ENCODE measurements at places on chromosomes 16 and 17.
A peak's percentile ranks its signal among the peaks of the same experiment; 100 is the strongest.

- no peak for DNase-seq
Measured at GRCh38 chr17:3813171-3813570, 12.2 kb upstream of the ITGAE start.

DNA sequence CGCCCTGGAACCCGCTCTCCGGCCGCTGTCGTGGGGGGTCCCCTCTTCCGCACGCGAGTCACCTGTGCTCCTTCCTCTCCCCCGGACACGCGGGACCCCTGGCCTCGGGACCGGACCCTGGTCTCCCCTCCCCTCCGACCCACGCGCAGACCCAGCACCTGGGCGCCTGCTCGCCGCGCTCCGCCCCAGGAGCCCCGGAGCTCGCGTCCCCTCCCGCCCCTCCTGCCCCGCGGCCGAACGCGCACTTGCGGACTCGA lies 762 bp downstream of the RAB40B start:
- DNase-seq = no peak

GRCh38 chr16:56708525-56709442 lies 21.1 kb upstream of the NUP93 start:
- DNase-seq = no peak

- no peak for DNase-seq
Measured at GRCh38 chr16:67147437-67148140, 3.2 kb downstream of the B3GNT9 start.

DNA sequence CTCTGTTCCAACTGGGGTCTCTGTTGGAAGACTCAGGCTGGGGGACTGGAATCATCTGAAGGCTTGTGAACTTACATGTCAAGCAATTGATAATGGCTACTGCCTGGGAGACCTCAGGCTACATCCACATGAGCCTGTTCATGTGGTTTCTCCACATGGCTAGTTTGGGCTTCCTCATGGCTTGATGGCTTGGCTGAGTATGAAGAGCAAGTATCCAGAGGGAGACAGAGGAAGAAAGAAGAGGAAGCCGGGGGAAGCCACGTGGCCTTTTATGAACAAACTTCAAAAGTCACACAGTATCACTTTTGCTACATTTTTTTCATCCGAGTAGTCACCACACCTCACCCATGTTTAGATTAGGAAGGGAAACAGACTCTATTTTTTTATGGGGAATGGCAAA lies 158.9 kb downstream of the TRIM37 start:
- no peak for DNase-seq

GRCh38 chr17:80846932-80847331 lies 144.7 kb upstream of the CHMP6 start:
- no peak for DNase-seq

- no peak for DNase-seq
Measured at GRCh38 chr17:69122065-69122464, 19.6 kb downstream of the ABCA6 start.

DNA sequence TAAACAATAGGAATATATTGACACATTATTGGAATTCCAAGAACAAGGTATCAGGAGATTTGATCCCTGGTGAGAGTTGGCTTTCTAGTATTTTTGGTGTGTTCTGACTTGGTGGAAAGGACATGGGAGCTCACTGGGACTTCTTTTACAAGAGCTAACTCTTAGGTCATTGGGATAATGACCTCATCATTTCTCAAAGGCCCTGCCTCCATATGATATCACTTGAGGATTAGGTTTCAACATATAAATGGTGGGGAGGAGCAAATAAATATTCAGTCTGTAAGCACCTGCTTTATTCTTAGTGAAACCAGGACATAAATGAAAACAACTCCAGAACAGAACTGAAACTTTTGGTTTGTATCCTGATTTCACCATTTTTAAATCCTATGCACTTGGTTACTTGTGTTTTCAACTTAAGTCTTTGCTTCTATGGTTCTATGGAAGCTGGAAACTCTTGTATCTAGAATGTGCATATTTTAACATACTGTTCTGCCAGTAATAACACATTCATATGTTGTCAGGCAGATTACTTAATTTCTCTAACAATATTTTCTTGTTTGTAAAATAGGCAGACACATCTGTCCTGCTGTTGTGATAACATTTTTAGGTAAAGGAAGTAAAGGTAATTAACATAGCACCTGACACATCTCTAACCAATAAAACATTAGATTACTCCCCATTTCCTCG lies 1527.7 kb upstream of the CDH8 start:
- DNase-seq = no peak

GRCh38 chr17:67493812-67494211 lies 116.7 kb downstream of the PITPNC1 start:
- DNase-seq = no peak

DNA sequence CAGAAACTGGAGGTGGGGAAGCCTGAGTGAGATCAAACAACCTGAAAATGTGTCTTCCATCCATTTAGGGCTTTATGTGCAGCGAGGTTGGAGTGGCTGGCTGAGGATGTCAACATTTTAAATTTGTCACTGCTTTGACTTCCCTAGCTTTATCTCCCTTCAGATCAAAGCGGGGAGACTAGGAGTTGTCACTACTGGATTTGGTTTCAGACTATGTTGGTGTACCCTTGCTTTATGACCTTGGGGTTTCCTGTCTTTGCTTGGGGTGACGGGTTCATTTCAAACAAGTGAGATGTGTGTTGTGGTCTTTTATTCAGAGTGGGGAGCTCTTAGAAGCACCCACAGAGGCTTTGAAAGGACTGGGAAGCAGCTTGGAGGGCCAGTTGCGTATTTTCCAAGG lies 25.6 kb downstream of the MSI2 start:
- peak; percentile 26 for DNase-seq

DNA sequence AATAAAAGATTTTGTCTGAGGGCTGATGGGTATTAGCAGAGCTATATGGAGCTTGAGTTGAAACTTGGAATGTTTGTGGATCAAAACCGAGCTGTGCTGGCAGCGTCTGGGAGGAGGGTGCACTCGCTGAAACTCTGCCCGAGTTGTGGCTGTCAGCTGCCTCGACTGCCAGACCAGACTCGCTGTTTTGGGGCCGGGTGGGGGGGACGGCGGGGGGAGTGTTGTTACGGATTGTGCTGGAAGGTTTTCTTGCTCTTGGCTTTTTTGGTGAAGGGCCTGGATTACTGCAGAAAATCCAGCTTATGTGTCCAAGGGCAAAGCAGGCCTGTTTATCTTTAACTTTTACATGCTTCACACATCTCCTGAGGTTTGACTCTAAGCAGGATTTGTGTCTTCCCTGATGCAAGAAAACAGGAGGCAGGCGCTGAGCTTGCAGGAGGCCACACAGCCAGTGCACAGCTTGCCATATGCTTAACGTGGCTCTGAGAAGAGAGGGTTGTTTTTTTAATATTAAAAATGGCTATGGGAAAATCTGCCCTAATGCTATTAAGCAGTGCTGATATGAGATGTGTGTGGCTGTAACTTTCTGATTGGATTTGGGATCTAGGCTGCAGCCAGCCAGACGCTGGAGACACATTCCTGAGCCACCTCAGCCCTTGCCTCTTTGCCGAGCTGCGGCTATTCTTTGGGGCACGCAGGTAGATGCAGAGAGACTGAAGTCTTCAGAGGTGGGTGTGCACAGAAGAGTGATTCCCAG lies 20.5 kb upstream of the RPTOR start:
- DNase-seq = no peak

- no peak for DNase-seq
Measured at GRCh38 chr16:83138976-83139690, 512.4 kb downstream of the CDH13 start.

- no peak for DNase-seq
Measured at GRCh38 chr17:29294580-29294900, 592 bp upstream of the NUFIP2 start.

DNA sequence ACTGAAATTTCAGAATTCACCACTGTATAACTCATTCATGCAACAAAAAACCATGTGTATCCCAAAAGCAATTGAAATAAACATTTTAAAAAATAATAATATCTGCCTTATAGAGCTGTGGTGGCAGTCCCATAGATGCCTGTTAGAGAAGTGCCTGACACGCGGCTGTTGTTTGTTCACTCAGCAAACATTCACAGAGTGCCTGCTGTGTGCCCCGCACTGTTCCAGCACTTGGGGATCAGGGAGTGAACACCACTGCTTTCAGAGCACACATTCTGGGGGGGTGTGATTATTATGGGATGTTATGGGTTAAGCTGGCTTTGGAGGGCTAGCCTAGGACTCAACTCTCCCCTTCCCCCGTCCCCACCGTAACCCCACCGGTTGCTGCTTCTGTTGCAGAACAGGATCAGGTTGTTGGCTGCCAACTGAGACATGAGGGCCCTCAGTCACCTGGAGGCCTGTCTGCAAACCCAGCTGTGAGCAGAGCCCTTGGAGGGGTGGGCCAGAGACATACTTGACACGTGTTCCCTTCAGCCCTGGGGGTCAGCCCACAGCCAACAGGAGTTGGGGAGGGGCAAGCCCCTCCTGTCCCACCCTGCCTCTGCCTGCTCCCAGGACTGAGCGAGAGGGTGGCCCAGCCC lies 103.3 kb upstream of the CIBAR2 start:
- no peak for DNase-seq

DNA sequence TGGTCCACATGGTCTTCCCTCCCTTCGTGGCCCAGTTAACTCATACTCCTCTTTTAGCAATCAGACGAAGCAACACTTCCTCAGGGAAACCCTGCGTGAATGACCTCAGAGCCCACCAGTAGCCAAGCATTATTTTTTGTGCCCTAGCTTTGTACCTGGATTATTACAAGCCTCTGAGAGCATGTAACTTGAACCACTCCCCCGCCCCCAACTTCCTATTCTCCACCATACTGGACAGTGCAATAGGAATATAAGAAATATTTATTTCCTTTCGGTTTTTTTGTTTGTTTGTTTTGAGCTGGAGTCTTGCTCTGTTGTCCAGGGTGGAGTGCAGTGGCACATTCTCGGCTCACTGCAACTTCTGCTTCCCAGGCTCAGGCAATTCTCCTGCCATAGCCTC lies 2.9 kb downstream of the CPPED1 start:
- no peak for DNase-seq

- DNase-seq = no peak
Measured at GRCh38 chr17:31002047-31002446, 31.2 kb downstream of the RNF135 start.

DNA sequence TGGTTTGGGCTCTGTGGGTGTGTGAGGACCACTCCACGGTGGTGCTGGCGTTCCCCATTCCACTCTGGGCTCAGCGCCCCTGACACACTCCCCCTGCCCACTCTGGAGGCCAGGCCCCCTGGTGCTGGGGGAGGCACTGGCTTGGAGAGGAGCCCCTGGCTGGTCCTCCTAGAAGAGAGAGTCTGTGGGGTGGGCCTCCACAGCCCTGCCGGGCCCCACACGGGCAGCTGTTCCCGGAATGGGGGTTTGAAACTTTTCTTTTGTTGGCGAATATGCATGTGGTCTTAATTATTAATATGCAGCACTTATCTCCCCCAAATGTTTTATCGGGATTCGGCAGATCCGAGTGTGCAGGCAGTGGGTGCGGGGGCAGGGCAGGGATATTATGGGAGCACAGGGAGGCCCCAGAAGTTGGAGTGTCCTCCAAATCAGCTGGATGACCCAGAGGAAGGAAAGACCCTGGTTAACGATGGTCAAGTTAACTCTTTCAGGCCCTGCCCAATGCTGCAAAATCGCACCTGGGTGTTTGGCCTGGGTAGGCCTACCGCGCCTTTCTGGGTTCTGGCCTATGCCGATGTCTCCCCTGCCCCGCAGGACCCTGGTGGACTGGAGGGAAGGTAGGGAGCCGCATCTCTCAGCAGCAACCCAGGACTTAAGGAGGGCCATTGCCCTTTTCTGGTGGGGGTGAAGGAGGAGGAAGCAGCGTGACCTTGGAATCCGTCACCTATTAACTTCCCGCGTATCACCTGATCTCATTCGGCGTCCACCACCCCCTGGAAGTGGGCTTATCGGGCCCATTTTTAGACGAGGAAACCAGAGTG lies 36.0 kb downstream of the TMEM235 start:
- DNase-seq = peak; percentile 47

- DNase-seq = no peak
Measured at GRCh38 chr17:9801505-9801904, 10.1 kb upstream of the DHRS7C start.

- no peak for DNase-seq
Measured at GRCh38 chr17:37813751-37814150, 68.9 kb upstream of the HNF1B start.

DNA sequence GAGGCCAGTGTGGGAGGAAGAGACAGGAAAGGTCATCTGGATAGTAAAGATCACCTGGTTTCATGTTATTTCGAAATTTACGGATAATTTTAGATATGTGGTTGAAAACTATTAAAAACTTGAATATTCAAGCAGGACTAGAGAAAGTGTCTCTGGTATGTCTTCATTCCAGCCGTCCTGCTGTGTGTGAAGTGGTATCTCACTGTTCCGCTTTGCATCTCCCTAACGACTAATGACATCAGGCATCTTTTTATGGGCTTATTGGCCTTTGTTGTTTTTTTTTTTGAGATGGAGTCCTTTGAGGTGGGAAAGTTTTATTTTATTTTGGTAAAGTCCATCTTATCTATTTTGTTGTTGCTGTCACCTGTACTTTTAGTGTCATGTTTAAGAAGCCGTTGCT lies 214.4 kb upstream of the CHMP6 start:
- no peak for DNase-seq

- peak; percentile 93 for DNase-seq
Measured at GRCh38 chr17:7336240-7337175, at the start of gene ACAP1. TSS of gene ACAP1 (plus strand) at chr17:7336529. CDS start at chr17:7336735, 206 bp downstream.

DNA sequence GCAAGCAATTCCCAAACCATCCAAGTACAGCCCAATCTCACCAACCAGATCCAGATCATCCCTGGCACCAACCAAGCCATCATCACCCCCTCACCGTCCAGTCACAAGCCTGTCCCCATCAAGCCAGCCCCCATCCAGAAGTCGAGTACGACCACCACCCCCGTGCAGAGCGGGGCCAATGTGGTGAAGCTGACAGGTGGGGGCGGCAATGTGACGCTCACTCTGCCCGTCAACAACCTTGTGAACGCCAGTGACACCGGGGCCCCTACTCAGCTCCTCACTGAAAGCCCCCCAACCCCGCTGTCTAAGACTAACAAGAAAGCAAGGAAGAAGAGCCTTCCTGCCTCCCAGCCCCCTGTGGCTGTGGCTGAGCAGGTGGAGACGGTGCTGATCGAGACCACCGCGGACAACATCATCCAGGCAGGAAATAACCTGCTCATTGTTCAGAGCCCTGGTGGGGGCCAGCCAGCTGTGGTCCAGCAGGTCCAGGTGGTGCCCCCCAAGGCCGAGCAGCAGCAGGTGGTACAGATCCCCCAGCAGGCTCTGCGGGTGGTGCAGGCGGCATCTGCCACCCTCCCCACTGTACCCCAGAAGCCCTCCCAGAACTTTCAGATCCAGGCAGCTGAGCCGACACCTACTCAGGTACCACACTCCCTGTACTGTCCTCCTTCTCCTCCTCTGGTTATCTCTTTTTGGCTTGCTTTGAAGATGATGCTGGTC lies 20.6 kb downstream of the SP2 start:
- no peak for DNase-seq

- no peak for DNase-seq
Measured at GRCh38 chr17:31595076-31595475, 203.6 kb downstream of the RAB11FIP4 start.

- no peak for DNase-seq
Measured at GRCh38 chr17:49776551-49777300, 11.8 kb upstream of the KAT7 start.

- DNase-seq = no peak
Measured at GRCh38 chr17:31328160-31328535, 6.7 kb upstream of the EVI2A start.

GRCh38 chr17:56718515-56718914 lies 115.2 kb downstream of the C17orf67 start:
- no peak for DNase-seq

GRCh38 chr17:33837281-33837680 lies 417.8 kb upstream of the CCL2 start:
- DNase-seq = no peak

- DNase-seq = peak; percentile 79
Measured at GRCh38 chr16:88527186-88527936, 42.8 kb upstream of the ZC3H18 start.

- peak; percentile 64 for DNase-seq
Measured at GRCh38 chr17:81536299-81537290, 8.4 kb downstream of the FSCN2 start.
